ENCODE measurements at places on chromosomes 16 and 17.

- no peak for DNase-seq
Measured at GRCh38 chr16:85002099-85002541, 9.2 kb downstream of the ZDHHC7 start.

DNA sequence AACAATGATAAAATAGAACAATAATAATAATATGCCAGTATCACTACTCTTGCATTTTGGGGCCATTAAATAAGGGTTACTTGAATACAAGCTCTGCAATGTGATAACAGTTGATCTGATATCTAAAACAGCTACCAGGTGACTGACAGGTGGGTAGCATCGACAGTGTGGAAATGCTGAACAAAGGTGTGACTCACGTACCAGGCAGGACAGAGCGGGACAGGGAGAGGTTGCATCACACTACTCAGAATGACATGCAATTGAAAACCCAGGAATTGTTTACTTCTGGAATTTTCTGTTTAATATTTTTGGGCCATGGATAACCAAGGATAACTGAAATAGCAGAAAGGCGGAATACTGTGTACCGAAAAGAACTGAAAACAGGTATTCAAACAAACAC is 15.8 kb upstream of the ZNF19 start:
- DNase-seq: no peak

DNA sequence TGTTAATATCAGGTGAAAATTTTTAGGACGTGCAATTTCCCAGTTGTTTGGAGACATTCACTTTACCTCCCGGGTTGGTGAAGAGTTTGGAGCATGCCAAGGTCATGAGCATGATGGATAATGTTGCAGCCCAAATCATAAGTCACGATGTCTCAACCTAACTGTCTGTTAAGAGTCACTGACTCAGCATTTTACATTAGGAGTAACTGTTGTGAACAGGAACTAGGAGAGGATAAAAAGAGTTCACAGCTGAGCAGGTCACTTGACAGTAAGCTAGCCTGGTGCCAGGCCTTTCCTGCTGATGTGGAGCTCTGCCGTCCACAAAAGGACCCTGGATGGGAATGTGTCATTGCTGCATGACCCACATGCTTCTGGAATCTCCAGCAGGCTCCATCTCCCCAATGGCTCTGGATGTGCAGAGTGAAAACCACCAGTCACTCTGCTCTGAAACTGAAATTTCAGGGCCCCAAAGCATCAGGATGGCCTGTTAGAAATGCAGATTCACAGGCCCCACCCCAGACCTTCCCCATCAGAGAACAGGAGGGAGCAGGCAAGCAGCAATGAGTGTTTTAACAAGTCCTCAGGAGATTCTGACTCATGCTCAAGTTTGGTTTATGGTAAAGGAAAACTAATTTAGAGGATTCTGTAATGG is 371.6 kb upstream of the MAF start:
- DNase-seq: no peak

DNA sequence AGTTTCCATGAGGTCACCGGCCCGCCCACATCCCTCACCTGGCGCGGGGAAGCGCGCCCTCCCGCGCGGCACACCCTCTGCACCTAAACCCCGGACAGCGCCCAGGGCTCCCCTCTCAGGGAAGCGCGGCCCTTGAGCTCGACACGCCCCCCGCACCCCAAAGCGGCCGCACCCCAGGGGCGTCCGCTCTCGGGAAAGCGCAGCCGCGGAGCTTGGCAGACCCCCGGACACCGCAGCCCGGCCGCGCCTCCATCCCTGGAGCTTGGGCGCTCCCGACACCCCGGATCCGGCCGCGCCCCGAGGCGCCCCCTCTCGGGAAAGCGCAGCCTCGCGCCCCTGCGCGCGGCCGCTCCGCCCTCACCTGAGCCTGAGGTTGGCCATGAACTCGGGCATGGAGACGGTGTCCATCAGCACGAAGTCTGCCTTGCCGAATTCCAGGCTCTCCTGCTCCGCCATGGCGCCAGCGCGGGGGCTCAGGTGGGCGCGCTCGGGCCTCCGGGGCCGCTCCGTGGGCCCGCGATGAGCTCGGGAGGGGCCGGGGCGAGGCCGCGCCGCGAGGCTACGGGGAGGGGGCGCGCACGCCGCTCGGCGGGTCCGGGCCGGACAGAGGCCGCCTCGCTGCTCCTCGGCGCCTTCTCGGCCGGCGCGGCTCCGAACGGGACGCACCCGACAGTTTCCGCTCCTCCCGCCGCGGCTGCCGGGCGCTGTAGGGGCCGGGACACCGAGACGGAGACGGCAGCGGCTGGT is at the start of gene MYO1D:
Gene MYO1D (minus strand): TSS at position 708 of the 747 bp plus-strand sequence. CDS start 252 bp downstream, at position 456.
- peak; percentile 71 for DNase-seq

DNA sequence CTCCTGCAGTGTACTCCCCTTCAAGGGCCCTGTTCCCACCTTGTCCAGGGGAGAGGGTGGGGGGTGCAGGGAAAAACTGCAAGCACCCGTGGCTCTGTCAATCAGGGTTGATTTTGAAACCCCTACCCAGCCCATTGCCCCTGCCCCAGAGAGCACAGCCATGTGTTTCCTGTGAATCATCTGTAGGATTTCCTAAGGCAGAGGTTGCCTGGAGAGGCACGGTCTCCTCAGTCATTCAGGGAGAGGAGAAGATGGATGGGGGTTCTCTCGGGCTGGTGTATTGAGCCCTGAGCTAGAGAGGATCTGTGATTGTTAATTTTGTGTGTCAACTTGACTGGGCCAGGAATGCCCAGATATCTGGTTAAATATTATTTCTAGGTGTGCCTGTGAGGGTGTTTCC is 3.5 kb upstream of the AGRP start:
- no peak for DNase-seq

- no peak for DNase-seq
Measured at GRCh38 chr17:1753767-1754429, 8.0 kb upstream of the SERPINF1 start.

DNA sequence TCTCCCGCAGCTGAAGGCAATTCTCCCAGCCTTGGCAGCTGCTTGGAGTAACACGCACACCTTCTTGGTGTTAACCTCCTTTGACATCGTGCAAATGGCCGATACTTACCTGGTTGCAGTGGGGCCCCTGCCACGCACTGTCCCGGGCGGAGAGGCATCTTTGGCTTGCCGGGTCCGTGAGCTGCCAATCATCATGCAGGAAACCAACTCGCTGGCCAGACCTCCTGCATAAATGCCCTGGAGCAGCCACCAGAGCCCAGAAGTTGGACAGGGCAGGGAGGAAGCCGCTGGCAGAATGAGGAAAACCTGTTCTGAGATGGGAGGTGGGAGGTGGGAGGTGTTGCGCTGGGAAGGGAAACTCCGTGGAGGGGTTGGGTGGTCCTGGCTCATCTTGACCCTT is 41.7 kb upstream of the CREBBP start:
- DNase-seq: no peak

- no peak for DNase-seq
Measured at GRCh38 chr17:6756425-6757031, 682 bp downstream of the XAF1 start.

GRCh38 chr17:6044261-6044660 is 25.9 kb upstream of the WSCD1 start:
- DNase-seq: no peak

GRCh38 chr16:20325005-20325404 is 2.3 kb downstream of the GP2 start:
- DNase-seq: no peak

GRCh38 chr17:1197781-1198490 is 18.2 kb upstream of the ABR start:
- no peak for DNase-seq

DNA sequence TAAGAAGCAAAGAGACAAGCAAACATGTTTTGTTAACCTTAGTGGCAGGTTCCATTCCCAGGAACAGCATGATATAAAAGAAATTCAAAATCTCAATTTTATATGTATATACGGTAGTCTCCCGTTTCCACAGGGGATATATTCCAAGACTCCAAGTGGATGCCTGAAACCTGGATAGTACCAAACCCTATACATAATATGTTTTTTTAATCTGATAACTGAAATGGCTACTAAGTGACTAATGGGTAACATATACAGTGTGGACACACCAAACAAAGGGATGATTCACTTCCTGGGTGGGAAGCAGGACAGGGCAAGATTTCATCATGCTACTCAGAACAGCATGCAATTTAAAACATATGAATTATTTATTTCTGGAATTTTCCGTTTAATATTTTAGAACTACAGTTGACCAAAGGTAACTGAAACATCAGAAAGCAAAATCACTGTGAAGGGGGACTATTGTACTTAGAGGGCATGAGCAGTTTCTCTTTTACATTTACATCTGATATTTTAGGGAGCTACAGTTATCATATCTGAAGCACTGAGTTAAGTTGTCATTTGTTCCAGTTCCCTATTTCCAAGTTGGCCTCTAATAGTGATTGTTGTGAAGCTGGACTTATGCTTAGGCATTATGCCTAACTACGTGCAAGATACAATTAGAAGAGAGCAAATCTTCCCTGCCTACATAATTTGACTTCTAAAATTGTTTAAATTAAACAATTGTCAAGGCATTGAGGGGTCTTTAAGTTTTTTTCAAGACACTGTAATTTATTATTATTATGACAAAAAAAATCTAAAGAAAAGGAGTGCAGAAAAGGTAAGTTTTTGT is 34.1 kb upstream of the ABCA6 start:
- no peak for DNase-seq

- DNase-seq: no peak
Measured at GRCh38 chr17:31724619-31725018, 134.4 kb downstream of the COPRS start.

- no peak for DNase-seq
Measured at GRCh38 chr17:8243827-8244226, 4.0 kb downstream of the CTC1 start.

- no peak for DNase-seq
Measured at GRCh38 chr16:12062343-12063003, 85.9 kb downstream of the SNX29 start.

- no peak for DNase-seq
Measured at GRCh38 chr17:67290244-67290643, 45.2 kb upstream of the HELZ start.

- DNase-seq: peak; percentile 32
Measured at GRCh38 chr16:9134739-9135138, 43.3 kb downstream of the HAPSTR1 start.

DNA sequence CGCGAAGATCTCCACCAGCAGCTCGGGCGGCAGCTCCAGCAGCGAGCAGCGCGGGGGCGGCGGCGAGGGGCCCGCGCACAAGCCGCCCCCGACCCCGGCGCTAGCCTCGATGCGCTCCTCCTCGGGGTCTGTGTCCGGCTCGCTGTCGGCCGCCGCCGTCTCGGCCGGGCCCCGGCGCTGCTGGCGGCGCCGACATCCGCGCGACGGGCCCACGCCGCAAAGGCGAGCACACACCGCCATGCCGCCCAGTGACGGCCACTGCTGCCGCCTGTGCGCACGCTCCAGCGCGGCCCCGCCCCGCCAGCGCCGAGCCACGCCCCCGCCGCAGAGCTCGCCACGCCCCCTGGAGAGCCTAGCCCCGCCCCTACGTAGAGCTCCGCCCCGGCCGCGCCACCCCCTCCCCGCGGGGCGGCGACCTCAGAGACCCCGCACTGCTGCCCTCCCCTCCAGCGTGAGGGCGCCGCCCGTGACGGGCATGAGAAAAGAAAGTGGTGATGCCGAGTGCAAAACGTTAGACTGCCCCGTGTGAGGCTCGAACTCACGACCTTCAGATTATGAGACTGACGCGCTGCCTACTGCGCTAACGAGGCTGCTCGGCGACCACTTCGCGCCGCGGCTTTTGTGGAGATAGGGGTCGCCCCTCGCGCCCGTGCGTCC is at the start of gene FBXO31:
Gene FBXO31 (minus strand): TSS at position 272 of the 657 bp plus-strand sequence. CDS start 32 bp downstream, at position 240.
- DNase-seq: peak; percentile 91

GRCh38 chr16:11211061-11211976 is 44.7 kb downstream of the SOCS1 start:
- no peak for DNase-seq

DNA sequence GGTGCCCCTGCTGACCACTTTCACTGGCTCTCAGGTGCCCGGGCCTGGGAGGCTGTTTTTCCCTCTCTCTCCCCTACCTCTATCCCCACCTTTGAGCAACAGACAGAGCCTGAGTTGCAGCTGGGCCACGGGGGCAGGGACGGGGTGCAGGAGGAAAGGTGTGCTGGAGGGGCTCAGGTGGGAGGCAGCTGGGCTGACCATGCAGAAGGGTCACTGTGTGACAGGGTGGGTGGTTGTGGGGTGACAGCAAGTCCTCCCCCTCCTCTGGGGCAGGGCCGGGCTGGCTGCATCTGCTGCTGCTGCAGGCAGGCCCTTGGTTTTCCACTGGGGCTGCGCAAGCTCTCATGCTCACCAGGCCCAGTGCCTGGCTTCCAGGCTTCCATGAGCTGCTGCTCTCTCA is 6.6 kb downstream of the ZNF319 start:
- DNase-seq: no peak

DNA sequence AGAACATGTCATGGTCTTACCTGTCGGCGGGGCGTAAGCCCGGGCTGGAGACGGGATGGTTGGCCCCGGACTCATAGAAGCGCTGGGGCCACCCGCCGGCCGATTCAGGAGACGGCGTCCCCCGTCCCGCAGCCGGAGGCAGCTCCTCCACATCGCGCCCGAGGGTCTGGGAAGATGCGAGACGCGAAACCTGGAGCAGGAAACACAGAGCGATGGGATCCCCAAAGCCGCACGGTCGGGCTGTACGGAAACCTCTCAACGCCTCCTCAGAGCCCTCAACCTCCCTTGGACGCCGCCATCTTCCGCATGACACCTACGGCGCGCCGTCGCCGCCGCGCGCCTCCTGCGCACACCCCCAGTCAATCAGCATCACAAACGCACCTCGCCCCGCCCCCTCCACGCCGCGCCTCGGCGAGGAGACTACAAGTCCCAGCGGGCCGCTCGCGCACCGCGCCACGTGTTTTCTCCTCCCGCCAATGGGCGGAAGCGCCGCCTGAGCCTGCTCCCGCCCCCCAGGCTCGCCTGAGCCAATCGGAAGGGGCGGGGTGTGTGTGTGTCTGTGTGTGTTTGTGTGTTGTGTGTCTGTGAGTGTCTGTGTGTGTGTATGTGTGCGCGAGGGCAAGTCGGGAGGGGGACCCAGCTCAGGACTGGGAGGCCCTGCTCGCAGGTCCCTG is at the start of the genes ATPAF2 and GID4:
Gene ATPAF2 (minus strand): TSS at position 308 of the 674 bp plus-strand sequence. CDS start 155 bp downstream, at position 153.
Gene GID4 (plus strand): TSS at position 548 of the 674 bp plus-strand sequence. CDS start 57 bp downstream, at position 605.
- peak; percentile 99 for DNase-seq

DNA sequence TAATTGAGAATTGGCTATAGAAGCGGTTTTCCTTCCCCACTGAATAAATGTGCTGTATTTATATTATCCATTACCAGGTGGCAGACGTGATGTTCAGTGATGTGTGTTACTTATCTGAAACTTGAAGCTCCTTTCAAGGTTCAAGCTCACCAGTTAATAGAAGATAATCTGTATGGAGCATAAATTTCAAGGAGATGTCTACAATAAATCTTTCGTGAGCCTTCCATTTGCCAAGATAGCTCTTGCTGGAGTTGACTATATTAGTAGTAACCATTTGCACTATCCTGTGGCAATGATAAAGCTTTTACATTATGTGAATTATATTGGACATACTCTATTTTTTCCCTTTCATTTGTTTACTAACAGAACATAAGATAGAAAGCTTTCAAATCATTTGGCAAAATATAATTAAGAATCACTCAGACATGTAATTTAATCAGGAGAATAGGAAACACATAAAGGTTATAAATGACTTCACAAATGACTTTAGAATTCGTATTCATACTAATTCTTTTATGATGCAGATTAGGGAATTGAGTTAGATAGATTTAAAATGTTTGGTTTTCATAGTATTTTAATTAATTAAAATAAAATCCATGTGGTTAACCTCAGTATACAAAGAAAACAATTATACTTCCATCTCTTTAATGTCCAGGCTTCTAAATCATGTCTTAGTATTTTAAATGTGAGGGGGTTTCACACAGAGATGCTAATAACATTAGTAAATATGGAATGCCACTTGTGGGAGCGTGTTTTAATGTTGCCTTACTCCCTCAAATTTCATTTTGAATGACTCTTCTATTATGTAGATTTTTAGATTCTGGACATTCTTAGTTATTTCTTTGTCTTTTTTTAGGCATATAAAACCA is 664.4 kb upstream of the CDH8 start:
- DNase-seq: no peak

All from progenitor cell of endocrine pancreas (in vitro differentiated cells).